ENCODE measurements at places on chromosomes 2 and 18.

DNA sequence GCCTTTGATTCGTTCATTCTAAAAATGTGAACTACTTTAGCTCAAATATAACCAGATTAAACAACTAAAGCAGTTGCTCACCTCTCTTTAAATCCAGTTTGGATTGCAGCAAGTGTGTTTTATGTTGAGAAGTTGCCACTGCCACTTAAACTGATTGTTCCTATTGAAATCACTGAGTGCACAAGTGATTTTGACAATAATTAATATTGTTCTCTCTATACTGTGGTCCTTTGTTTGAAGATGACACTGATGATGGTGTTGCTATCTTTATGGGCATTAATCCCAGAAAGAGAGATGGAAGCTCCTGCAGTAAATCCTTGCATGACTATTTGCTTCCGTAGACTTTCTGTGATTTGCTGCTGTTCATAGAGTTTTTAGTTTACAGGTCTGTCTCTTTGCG lies 251.4 kb upstream of the ZEB2 start:
- DNase-seq, result no peak

GRCh38 chr18:58806826-58807714 lies 57.6 kb upstream of the ZNF532 start:
- no peak for DNase-seq

GRCh38 chr2:106919012-106919411 lies 33.0 kb upstream of the ST6GAL2 start:
- no peak for DNase-seq

- no peak for DNase-seq
Measured at GRCh38 chr18:31957728-31958127, 14.8 kb upstream of the TRAPPC8 start.

- no peak for DNase-seq
Measured at GRCh38 chr2:1829796-1830195, 85.5 kb upstream of the PXDN start.

GRCh38 chr2:170950221-170950761 lies 21.2 kb downstream of the GORASP2 start:
- no peak for DNase-seq

DNA sequence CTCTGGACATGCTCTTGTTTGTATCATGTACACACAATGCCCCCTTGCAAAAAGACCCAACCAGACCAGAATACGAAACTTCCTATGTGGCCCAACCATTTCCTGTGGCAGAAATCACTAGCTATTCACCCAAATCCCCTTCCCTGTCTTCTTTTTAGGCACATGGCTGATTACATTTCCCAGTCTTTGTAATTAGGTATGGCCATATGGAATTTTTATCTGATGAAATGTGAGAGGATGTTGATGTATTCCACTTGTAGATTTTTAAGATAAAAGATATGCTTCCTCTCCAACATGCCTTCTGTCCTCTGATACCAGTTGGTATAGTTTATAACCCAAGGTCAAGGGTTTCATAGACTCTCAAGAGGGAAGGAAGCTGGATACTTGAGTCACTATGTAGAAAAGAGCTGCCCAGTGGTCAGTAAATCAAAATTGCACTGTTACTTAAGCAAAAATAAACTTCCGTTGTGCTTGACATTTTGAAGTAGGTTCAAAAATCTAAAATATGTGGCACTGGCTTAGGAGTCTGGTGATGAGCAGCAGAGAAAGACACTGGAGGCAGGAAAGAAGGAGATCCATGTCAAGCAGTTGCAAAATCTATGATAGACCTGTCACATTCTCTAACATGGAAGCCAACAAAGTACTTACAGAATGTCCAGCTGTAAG lies 297.4 kb downstream of the SMAD2 start:
- no peak for DNase-seq

- no peak for DNase-seq
Measured at GRCh38 chr2:68806511-68807109, 64.6 kb downstream of the BMP10 start.

DNA sequence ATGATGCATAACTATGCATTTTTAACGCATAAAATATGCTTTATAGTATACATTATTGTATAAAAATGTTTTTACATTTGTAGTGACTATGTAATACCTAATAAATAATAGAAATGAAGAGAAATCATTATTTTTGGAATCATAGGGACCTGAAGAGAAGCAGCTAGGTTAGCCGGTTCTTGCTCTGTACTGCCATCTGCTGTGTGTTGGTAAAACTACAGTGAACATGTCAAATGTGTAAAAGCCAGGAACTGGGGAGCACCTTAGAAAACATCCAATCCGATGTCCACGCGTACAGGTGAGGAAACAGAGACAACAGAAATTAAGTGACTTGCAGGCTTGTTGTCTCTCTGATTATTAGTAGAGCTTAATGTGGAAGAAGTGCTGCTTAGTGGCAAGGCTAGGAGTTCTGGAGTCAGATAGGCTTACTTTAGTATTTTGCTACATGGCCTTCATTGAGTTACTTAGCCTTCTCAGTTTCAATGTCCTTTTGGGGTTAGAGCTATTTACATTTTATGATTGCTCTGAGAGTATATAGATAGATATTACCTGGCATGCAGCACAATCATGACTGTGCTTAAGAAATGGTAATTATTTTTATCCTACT lies 386.5 kb downstream of the DLGAP1 start:
- no peak for DNase-seq

DNA sequence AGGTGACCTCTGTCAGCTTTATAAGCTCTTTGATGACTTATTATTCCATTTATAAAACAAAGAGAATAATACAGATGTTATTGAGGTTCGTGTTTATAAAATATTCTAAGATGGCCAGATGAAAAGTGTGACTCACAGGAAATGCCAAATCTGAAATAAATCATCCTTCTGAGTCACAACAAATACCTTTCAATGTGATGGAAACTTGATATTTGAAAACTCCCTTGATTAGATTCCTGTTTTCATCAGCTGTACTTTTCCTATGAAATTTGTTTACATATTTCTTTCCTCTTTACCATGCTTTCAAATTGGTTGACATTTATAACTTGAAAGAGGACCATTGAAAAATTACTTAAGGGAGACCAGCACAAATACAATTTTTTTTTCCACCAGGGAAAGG lies 30.6 kb upstream of the PPP1R1C start:
- no peak for DNase-seq

DNA sequence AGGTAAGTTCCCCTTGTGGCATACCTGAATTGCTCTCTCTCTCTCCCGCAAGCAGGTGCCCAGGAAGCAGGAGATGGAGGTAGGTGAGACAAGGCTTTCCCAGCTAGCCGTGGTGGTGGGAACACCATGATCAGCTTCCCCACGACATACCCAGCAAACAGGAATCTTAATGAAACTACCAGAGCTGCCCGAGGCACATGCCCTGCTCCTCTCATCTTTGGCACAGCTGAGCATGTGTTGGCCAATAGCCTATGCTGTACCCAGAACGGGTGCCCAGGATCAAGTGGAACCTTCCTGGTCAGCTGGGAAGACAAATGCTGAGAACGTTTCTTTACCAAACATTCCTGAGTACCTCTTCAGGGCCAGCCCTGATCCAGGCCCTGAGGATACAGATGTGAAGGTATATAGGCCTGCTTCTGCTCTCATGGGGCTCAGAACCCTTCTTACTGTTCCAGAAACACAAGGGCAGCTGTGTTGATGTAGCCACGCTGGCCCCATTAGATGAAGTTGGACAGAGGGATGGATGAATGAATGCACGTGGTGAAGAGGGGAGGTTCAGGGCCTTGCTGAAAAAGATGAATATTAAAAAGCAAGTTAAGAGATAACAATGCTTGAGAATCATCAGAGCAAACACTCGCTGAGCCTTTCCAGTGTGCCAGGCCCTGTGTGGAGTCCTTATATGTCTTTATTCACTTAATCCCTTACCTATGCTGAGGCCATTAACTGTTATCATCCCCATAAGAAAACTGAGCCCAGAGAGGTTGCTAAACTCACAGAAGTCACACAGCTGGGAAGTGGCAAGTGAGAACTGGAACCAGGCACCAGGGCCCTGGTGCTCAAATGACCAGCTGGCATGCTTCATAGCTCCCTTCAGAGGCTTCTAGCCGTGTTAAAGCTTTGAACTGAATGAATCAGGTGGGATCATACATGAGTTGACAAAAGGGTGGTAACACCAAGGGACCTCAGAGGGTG lies 68.8 kb upstream of the TMEM247 start:
- no peak for DNase-seq

DNA sequence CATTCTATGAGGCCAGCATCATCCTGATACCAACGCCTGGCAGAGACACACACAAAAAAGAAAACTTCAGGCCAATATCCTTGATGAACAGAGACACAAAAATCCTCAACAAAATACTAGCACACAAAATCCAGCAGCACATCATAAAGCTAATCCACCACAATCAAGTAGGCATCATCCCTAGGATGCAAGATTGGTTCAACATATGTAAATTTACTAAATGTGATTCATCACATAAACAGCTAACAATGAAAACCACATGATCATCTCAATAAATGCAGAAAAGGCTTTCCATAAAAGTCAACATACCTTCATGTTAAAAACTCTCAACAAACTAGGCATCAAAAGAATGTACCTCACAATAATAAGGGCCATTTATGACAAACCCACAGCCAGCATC lies 65.3 kb downstream of the WDPCP start:
- no peak for DNase-seq

GRCh38 chr2:176291809-176292283 lies 22.6 kb downstream of the MTX2 start:
- DNase-seq, result no peak

DNA sequence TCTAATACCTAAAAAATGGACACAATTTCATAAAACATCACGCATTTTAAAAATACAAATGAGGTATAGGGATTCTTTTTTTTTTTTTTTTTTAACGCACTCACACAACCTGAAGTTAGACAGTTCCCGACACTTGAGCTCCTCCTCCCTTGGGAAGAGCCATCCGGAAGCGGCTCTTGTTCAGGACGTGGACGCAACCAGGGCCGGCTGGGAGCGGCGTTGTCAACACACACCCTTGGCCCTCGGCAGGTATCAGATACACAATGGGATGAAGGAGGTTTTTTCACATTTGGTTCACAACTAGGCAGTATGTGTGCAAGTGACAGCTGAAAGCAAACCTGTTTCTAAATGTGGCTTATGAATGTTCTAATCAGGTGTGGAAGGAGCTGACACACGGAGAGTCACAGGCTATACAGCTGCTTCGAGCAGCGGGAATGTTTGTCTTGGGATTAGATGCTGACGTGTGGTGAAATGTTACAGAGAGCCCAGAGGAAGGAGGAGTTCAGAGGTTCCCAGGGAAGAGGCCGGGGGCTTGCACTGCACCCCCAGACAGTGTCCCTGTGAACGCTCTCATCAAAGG lies 111.1 kb downstream of the PXDN start:
- no peak for DNase-seq

All from effector CD8-positive, alpha-beta T cell (primary cell).